NCI-H460 (cell line): ENCODE measurements at places on chromosomes 1 and 21.

GRCh38 chr1:89339039-89339438, 24.8 kb upstream of the GBP6 start:
- DNase-seq, result no peak

GRCh38 chr21:41832596-41833496, 46.3 kb downstream of the PRDM15 start:
- no peak for DNase-seq

GRCh38 chr1:157566484-157567300, 14.4 kb upstream of the FCRL5 start:
- DNase-seq, result no peak

GRCh38 chr1:185398599-185398998, 81.6 kb upstream of the IVNS1ABP start:
- no peak for DNase-seq
